Right lung (tissue), 10 donors: ENCODE measurements at places on chromosomes 4 and X. TPM values are rescaled to one million over a fixed set of nuclear protein-coding genes. Genes with fewer than 3 reads are reported as not detected.

- DNase-seq: no peak
Measured at GRCh38 chr4:41385481-41385880, 128.8 kb downstream of the UCHL1 start.

GRCh38 chr4:87321888-87322287, 794 bp downstream of the HSD17B13 start:
- no peak for DNase-seq

DNA sequence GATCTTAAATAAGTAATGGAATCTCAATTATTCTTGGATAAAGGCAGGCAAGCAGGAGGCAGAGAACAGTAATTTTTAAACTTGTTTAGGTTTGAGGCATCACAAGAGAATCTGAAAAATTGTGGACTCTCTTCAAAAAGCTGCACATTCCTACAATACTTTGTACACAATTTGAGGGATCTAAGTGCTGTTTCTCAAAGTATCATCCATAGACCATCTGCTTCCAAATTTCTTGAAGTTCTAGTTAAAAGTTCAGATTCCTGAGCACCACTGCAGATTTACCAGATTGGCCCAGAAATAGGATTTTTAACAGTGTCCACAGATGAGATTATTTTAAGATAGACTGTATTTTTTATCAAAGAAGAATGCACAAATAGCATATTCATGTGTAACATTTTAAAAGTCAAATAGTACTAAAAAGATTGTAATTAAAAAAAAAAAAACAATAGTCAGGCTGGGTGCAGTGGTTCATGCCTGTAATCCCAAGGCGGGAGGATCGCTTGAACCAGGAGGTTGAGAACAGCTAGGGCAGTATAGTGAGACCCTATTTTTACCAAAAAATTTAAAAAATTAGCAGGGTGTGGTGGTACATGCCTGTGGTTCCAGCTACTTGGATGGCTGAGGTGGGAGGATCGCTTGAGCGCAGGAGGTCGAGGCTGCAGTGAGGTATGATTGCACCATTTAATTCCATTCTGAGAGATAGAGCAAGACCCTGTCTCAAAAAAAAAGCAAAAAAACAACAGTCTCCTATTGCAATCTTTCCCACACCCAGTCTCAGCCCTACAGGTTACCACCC, 14.2 kb upstream of the FNIP2 start:
- DNase-seq: no peak

GRCh38 chrX:97334850-97335249, 451.1 kb downstream of the RPA4 start:
- no peak for DNase-seq

- DNase-seq: no peak
Measured at GRCh38 chr4:112210777-112211176, 20.8 kb upstream of the AP1AR start.

- DNase-seq: no peak
Measured at GRCh38 chr4:138263247-138263816, 21.2 kb upstream of the SLC7A11 start.

DNA sequence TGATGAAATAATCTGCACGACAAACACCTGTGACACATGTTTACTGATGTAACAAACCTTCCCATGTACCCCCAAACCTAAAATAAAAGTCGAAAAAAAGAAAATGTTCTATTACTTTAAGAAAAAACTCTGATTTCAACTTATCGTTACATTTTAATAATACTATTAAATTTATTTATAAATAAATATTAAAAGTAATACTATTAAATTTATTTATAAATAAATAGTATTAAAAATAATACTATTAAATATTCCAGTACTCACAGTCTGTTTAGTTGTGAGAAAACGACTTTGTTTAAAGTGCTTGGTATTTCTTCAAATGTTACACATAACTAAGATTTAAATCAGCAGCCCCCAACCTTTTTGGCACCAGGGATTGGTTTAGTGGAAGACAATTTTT, 471.6 kb upstream of the PRKX start:
- no peak for DNase-seq

DNA sequence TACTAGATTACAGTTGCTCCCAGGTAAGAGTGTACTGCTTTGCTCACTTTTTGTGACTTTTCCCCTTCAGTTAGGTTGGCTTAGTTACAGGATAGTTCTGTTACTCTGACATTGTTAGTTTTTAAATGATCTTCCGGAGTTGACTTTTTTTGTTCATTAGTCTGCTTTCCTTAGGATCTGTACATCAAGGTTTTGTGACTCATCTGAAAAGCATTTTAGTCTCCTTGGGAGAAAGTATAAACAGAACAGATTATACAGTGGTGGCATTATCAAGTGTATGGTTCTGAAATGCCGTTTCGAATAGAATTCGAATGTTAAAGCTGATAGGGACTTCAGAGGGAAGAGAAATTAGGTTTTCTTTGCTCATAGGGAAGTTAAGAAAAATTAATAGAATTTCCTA, 63.3 kb downstream of the USP9X start:
- DNase-seq: no peak

- DNase-seq: no peak
Measured at GRCh38 chrX:136933611-136934145, 53.2 kb upstream of the RBMX start.

DNA sequence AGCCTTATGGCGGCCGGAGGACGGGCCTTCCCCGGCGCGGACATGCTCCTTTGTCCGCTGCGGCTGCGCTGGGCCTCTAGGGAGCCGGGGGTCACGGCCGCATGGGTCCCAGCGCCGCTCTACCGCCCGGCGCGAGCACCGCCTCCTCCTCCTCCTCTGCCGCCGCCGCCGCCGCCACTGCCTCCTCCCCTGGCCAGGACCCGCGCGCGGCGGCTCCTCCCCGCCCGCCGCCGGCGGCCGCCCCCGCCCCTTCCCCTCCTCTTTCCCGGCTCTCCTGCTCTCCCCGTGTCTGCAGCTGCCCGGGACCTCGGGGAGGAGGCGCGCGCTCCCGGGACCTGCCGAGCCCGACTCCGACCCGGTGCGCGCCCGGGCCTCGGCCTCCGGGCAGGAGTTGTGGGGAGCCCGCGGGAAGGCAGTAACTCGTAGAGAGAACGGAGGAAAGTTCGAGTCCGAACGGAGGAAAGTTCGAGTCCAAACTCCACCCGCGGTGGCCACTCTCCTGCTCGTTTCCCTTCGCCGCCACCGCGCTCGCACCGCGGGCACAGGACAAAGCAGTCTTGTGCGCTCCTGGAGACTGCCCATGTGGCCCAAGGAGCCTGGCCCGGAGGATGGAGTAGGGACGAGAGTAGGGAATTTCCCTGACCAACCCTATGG, at the start of gene ADGRA3:
Gene ADGRA3, minus strand, starts transcription at position 179 of the 654 bp plus-strand sequence. CDS start 282 bp downstream, outside the sequence.
- peak; percentile 65 for DNase-seq

GRCh38 chrX:104195489-104196084, 29.3 kb downstream of the FAM199X start:
- DNase-seq: peak; percentile 11

DNA sequence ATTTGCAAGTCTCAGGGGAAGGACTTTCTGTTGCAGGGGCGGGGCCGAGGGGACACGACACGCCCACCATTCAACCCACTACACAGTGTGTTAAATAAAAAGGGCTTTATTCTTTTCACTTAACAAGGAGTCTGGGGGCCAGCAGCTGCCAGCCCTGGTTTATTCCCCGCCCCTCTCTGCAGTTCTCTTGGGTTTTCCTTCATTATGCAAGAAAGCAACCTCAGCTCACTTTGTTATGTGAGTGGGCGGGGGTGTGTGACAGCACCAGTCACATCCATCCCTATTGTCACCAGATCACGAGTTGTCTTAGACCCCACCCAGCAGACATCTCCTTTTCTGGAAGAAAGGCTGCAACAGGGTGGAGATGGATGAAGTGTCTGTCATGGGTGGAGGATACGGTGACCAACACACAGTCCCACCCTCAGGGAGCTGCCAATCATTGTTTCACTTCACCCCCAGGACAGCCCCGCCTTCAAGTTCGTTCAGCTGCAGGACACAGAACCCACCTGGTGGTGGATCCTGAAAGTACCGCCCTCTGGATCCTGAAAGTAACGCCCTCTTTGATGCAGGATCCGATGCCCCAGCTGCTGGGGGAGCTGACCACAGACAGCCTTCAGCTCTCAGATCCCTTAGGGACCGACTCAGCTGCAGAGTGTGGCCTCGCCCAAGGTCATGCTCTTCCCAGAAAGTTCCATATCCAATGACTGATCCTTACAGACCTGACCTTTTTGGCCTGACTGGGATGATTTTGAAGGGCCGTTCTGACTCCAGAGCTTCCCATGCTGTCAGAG, 79.6 kb downstream of the SMIM20 start:
- DNase-seq: no peak

- no peak for DNase-seq
Measured at GRCh38 chr4:61446941-61447340, 246.8 kb downstream of the ADGRL3 start.

DNA sequence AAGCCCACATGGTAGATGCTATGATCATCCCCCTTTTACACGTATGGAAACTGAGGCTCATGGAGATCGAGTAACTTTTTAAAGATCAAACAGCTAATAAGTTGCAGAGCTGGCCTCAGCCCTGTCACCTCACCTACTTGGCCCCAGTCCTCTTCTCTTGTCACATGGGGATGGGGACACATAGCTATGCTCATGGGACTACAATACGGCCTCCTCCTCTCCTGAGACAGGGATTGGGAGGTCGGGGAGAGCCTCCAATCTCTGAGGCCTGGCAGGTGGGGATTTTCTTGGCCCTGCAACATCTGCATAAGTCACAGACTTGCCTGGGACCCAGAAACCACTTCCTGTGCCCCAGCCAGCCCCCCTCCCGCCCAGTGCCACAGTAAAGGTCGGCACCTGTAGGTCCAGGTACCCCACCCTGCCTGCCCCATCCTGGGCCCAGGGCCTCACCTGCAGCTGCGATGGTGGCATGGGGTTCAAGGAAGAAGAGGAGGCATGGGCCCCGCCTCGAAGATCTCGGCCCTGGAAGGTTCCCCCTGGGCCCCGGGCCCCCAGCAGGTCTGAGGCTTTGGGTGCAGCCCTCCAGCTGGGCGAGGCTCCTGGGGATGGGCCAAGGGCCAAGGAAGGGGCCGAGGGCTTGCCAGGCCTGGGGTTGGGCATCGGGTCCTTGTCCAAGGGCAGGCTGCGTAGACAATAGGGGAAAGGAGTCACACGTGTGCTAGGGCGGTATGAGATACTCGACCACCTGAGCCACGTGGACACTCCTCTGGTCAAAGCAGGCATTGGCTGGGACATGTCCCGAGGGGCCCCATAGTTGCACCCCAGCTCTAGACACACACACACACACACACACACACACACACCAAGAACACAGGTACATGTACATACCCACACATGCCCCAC, 6.4 kb downstream of the FOXP3 start:
- DNase-seq: no peak

- no peak for DNase-seq
Measured at GRCh38 chr4:166493924-166494345, 620.9 kb downstream of the TLL1 start.

DNA sequence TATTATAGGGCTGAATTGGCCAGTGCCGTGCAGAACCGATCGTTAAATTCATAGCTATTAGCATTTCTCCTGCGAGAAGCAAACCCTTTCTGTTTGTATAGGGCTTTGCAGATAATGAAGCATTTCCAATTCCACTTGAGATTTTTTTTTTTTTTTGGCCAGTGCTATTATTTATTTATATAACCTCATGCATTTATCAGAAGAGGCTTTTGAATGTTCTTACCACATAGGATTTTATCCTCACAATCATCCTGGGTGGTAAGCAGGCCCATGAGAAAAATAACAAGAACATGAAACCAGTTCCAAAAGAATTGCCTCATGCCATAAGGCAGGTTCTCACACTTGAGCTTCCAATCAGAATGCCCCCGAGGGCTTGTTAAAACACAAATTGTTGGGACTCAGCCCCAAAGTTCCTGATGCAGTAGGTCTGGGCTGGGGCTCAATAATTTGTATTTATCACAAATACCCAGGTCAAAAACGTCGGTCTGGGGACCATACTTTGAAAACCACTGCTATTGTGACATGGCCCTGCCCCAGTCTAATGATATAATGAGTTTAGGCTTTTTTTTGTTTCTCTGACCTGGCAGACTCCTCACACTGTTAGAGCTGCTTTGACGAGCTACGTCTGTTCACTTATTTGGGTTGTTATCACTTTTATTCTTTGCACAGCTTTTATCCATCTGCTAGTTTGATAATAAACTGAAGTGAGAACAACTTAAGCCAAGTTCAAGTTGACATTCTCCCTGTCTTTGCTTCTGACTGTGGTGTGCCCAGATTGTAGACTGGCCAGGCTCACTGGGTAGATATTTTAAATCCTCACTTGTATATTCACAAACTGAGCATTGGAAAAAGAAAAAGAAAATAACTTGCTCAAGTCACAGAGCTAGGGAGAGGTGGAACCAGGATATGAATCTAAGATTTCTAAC, 20.1 kb downstream of the SUPT20HL1 start:
- peak; percentile 46 for DNase-seq

DNA sequence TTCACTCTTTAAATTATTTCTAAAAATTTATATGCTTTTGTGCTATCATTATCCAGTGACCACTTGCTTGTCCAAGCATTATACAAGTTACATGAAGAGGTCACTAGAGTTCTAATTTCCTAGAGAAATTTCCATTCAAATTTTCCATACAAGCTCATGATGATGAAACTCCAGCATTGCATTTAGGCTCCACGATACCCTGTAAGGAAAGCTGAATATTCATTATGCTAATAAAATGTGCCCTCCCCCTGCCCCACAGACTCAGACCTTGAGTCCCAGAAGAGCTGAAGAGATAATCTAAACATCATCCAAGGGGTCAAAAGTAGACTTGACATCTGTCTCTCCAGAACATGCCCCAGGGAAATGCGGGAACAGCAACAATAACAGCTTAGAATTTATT, 19.6 kb upstream of the FAM156A start:
- no peak for DNase-seq

Gene TENM3
- 1.9 TPM for polyA plus RNA-seq

Gene RGN
- 13.3 TPM for polyA plus RNA-seq
